ENCODE measurements at places on chromosomes 2 and 18. TPM values are rescaled to one million over a fixed set of nuclear protein-coding genes. Genes with fewer than 3 reads are reported as not detected.

The ADD2 gene
- 7.5 TPM for polyA plus RNA-seq

- no peak for DNase-seq
Observed at GRCh38 chr2:226802573-226802972, 3.0 kb upstream of the IRS1 start.

The RAMP1 gene
- 11.4 TPM for polyA plus RNA-seq

DNA sequence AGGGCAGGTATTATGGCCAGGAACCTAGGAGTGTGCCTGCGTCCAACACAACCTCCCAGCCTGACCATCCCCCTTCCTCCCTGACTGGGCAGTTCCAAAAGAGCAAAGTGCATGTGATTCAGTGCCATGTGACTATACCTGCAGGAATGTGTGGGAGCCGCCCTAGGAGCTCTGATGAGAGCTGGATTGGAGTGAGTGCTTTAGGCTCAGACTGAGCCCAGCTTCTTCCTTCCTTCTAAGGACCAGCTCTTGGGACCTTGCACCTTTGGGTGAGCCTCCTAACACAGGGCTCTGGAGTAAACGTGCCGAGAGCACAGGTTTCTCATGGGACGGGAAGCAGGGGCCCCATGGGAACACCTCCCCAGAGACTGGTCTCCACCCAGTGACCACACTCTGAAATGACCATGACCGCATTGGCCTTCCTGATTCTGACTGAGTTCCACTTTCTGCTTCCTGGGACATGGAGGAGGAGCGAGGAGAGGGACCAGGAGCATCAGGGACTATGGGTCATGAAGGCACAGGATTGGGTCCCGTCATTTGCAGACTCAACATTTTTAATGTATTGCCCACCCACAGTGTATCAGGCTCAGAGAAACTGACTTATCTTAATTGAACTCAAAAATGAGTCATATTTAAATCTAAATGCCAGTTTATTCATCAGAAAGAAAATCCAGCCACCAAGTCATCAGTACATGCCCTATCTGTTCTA, 87.8 kb upstream of the BCL2L11 start:
- DNase-seq: no peak

The FOXI3 gene
- 0.06 TPM for polyA plus RNA-seq

- DNase-seq: no peak
Observed at GRCh38 chr2:46831051-46831868, 84.3 kb downstream of the MCFD2 start.

GRCh38 chr2:63710732-63711131, 122.0 kb downstream of the MDH1 start:
- DNase-seq: no peak

The ADGRF3 gene
- 2.4 TPM for polyA plus RNA-seq

GRCh38 chr2:119233326-119234020, 9.8 kb downstream of the STEAP3 start:
- no peak for DNase-seq

The FAM124B gene
- polyA plus RNA-seq: 2.2 TPM

DNA sequence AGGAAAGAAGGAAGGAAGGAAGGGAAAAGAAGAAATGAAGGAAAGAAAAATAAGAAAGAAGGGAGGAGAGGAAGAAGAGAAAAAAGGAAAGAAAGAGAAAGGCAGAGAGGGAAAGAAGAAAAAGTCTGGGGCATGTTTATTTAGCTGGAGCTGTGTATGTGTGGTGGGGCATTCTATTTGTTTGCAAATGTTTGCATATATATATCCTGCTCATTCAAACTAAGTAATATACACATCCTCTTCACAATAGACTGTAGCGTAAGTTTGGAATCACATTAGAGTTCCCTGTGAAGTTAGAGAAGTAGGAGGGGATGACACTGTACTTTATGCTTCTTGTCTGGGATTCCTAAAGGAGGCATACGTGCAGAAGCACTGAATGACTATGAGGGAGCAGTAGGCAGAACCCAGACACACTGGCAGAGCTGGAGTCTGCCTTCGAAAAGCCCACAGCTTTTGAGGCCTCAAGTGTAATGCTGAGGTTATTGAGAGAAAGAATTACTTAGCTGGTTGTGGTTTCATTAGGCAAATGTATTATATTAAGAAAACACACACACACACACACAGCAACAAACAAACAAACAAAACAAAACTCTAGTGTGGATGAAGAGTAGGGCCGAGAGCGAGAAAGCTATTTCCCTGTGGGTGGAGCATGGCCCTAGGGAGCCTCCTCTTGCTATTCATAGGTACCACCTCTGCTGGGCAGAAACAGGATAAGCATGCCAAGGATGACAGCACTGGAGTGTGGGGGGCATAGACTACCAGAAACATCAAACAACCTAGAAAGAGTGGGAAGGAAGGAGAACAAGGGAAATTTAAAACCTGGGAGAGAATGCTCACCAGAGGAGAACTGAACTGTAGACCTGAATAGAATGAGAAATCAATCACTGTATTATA, 905.1 kb upstream of the NXPH2 start:
- no peak for DNase-seq

The KIAA2012 gene
- 0.25 TPM for polyA plus RNA-seq

DNA sequence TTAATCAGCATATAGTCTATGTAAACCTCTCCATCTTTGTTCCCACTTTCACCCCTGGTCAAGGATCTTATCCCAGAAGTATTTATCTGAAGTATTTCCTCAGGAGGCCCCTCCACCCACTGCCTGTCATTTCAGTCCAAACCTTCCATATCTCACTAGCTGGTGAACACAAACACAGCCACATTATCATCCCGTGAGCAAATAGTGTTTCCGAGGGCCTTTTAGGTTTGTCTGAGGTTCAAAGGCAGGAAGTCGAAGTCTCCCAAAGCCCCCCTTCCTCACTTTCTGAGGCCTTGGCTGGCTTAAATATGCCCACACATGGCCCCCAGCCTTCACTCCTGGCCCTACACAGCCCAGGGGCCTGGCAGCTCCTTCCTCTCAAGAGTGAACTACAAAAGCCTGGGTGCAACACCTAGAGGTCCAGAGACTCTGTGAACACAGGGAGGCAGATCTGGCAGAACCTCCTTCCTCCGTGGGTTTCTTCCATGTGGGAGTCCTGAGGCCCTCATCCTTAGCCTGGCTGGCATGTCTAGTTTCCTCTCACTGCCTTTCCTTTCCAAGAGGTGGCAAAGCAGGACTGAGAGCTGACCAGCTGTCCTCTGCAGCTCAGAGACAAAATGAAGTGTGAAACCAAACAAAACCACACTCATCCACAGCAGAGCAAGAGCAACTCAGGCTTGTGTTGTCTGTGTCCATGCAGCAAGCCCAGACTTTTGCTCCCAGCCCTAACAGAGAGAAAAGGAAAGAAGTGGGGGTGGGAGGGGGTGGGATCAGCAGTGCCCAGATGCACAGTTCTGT, 264.2 kb downstream of the SS18 start:
- no peak for DNase-seq

The PID1 gene
- polyA plus RNA-seq: 8.9 TPM

- peak; percentile 14 for DNase-seq
Observed at GRCh38 chr18:77899972-77900754, 650.5 kb downstream of the GALR1 start.

GRCh38 chr2:206996556-206997065, 57.3 kb downstream of the CPO start:
- DNase-seq: no peak
